ENCODE measurements at places on chromosomes 3 and 15.

DNA sequence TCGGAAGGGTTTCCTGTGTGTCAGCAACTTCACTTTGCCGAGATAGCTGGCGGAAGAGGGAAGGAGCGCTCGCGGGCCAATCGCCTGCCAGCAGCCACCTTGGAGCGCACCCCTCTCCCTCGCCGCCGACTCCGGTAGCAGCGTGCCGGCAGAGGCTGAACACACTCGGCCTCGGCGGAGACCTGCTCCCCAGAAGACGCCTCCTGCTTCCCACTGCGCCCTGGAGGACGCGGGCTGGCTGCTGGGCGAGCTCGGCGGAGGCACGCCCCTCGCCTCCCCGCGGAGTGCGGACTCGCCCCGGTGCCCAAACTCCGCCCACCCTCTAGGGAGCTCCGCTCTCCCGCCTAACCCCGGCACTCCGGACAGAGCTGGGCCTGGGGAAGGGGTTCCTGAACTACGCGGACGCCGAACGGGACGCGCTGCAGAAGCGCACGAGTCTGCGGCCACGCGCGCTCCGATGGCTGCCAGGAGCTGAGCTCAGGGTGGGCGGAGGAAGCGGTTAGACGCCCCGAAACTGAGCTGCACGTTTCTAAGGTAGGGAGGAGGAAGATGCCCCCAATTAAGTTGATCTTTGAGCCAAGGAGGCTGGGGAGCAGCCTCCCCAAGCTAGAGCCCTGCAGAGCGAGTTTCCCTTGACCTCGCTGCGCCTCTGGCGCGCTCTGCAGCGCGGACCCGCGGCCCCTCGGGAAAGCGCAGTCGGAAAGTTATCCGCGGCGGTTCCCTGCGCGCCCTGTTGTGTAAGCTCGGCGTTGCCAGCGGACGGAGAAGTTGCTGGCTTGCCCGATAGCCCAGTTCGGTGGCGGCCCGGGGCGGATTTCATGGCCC, at the start of gene P2RY1:
Gene P2RY1, plus strand, starts transcription at position 356 of the 825 bp plus-strand sequence. CDS start 652 bp downstream, outside the sequence.
- peak; percentile 30 for DNase-seq

DNA sequence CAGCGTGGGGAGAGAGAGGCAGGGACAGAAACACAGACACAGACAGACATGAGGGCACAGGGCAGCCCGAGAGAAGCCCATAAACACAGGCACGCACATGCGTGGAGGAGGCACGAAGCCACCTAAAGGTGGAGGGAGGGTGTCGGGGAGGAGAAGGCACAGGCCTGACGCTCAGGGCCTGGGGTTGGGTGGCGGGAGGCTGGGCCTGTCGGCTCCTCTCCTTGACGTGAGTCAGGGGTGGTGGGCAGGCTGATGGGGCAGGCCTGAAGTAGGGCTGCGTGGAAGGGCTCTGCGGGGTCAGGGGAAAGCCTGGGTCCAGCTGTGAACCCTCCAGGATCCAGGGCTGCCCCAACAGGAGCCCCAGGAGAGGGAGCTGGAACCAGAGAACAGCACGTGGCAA, 74.2 kb downstream of the EPHB3 start:
- no peak for DNase-seq

DNA sequence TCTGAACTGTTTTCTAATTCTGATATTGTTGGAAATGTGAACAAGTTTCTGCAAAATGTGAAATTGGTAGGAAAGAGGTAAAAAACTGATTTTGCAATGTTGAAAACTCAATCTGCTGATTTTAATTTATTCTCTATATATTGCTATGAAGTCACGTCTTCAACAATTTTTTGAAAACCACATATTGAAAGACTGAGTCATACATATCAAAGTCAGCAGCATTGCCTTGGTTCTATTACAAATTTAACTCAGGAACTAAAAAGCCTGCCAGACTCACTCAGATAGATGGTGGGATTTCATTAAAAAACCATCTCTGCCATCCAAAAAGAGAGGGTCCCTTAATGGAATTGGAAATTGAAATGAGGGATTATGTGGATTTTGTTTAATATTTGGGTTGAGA, 351.4 kb downstream of the CNTN3 start:
- no peak for DNase-seq

GRCh38 chr15:40259021-40259420, 20.2 kb downstream of the PAK6 start:
- no peak for DNase-seq

- no peak for DNase-seq
Observed at GRCh38 chr15:71331173-71331572, 215.9 kb downstream of the THSD4 start.

DNA sequence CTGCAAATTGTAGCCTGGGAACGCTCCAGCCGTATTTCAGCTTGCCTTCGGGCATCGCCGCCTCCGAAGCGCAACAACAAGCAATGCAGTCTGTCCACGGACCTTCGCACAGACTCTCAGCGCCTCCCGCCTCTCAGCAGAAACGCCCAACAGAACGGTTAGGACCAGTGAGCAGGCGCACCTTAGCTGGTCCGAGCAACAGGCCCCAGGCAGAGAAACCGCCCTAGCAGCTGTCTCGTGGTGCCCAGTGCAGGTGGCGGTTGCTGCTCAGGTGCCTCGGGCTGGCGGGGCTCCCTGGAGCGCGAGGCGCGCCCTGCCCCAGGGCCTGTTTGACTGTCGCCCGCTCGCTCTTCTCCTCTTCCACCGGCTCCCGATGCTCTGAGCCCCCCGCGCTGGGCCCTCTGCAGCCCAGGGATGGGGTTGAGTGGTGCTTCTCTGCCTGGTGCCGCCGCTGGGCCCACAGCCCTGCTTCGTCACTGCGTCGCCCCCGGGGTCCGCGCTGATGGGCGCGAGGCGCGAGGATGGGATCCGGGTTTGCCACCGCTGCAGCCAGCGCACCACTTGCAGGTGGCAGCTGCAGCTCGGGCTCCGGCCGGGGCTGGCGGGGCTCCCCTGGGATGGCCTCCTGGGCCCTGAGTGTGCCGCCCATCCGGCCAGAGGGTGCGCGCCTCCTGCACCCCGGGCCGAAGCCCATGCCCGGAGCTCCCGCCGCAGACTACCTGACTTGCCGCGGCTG, 268.4 kb upstream of the FRG2C start:
- no peak for DNase-seq

GRCh38 chr15:39501366-39502081, 79.4 kb upstream of the THBS1 start:
- peak; percentile 15 for DNase-seq

- DNase-seq = no peak
Observed at GRCh38 chr15:48282216-48282615, 49.0 kb upstream of the DUT start.

- DNase-seq = peak; percentile 26
Observed at GRCh38 chr3:106261915-106262683, 393.3 kb upstream of the CBLB start.

- no peak for DNase-seq
Observed at GRCh38 chr15:41476416-41477048, 17.1 kb upstream of the ITPKA start.

GRCh38 chr3:57164217-57164656, 916 bp downstream of the IL17RD start:
- peak; percentile 29 for DNase-seq

GRCh38 chr3:174170248-174170647, 688.9 kb upstream of the NAALADL2 start:
- DNase-seq = no peak

- DNase-seq = no peak
Observed at GRCh38 chr3:111603679-111604078, 8.5 kb upstream of the ZBED2 start.

DNA sequence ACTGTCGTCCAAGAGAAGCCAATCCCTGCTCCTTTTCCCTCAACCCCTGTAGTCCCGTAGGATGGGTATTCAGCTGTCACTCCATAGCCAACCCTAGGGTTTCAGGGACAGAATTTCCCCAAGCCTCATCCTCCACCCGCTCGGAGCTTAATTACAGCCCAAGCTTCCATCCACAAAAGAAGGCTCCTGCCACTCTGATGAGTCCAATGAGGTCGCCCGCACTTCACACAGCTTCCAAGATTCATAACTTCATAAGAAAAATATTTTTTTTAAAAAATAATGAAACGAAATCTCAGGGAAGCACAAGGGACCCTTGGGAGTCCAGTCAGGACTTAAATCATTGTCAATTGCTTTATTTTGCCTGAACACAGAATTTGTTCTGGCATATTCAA, 75.6 kb downstream of the SLC12A8 start:
- DNase-seq = no peak

DNA sequence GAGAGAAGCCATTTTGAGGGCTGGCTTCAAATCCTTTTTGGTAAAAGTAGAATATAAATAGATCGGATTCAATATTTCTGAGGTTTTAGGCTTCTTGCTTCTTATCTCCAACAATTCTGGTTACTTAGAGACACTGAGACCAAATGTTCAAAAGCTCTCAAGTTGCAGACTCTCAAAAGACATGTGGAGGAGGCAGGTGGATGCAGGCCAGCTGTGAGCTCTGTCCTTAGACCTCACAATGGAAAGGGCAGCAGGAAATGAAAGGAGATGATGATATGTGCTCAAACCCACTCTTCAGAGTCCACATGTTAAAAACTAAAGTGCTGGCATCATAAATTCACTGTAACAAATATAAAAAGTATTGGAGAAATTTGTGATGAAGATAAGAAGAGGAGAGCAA, 424.9 kb upstream of the ALCAM start:
- DNase-seq = no peak

DNA sequence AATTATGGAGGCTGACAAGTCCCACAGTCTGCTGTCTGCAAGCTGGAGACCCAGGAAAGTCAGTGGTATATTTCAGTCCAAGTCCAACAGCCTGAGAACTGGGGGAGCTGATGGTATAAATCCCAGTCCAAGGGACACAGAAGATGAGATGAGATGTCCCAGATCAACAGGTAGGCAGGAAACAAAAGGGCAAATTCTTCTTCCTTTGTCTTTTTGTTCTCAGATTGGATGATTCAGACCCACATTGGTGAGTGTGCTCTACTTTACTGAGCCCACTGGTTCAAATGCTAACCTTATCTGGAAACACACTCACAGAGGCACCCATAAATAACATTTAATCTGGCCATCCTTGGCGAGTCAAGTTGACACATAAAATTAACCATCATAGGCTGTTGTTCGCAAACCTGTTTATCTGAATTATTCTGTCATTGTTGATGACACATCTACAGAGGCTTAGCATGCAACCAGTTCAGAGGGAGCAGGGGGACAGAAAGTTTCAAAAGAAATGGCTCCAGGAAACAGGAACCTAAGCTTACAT, 62.7 kb upstream of the ITGA11 start:
- peak; percentile 23 for DNase-seq

DNA sequence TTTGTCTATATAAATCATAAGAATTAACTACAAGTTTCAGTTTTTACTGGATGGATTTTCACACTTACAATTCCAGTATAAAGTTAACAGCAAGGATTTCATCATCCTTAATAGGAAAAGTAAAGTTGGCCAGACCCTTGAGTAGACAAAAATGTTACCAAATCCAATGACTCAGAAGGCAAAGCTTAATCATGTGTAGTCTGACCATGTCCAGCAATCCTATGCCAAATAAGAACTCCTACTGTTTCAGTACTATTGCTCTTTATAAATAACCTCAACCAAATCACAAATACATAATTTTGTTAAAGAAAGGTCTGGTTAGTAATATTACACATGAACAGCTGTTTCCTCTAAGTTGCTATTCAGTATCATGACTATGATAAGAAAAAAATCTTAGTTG, 35.0 kb downstream of the PLOD2 start:
- DNase-seq = peak; percentile 78

Measured in kidney glomerular epithelial cell (primary cell).